ENCODE measurements at places on chromosomes 5 and 9. TPM values are rescaled to one million over a fixed set of nuclear protein-coding genes. Genes with fewer than 3 reads are reported as not detected.

GRCh38 chr5:174796711-174797192 lies 72.4 kb downstream of the MSX2 start:
- DNase-seq, result no peak

GRCh38 chr5:122756264-122756911 lies 18.5 kb upstream of the SNX2 start:
- DNase-seq, result no peak

DNA sequence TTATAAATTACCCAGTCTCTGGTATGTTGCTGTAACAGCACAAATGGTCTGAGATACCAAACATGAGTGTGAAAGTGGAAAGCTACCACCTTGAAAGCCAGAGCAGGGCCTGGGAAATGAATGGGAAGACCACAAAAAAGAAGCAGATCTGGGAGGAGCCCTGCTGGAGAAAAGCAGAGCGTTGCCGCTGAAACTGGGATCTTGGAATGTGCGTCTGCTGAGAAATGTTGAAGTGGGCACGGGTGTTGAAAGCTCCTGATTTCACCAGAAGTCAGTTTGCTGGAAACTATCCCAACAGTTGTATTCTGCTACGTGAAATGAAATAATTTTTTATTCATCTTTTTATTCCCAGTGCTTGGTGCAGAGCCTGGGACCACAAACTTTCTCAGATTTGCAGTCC lies 40.0 kb downstream of the NUDT12 start:
- no peak for DNase-seq

DNA sequence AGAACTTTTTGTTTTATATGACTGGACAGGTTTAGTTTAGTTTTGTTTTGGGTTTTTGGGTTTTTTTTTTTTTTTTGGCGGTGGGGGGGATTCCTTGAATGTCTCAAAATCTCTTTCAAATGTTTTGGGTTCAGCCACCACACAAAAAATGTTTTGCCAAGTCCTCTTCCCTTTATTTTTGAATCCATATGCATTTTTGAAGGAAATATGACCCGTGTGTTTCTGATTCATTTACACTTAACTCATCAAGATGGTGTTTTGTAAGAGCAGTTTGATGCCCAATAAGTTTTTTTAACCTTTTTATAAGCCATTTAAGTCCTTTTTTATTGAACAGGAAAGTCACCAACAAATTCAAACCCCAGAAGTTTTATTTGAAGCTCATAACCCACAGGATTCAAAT lies 209.8 kb downstream of the CWC27 start:
- no peak for DNase-seq

Gene BTNL9
- not detected for total RNA-seq

- DNase-seq, result no peak
Measured at GRCh38 chr9:21154018-21154608, 12.3 kb downstream of the IFNA21 start.

DNA sequence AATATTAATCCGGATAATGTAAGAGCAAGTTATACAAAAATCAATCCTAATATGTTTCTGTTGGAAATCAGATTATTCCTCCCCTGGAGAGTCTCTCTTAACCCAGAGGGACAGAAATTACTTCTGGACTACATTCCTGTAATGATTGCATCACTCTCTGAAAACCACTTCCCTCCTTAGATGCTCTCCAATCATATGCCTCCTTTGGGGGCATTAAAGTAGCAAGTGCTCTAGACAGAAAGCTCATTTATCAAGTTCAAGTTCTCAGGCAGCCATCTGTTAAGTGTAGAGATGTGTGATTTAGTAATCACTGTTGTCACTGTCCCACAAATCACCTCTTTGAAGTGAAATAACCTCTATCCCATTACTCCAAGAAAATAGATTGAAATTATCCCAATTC lies 247.1 kb downstream of the SLCO4C1 start:
- DNase-seq, result no peak

- DNase-seq, result peak; percentile 8
Measured at GRCh38 chr9:69036309-69036708, 757 bp downstream of the FXN start.

GRCh38 chr9:116942593-116943061 lies 255.5 kb downstream of the TRIM32 start:
- no peak for DNase-seq

DNA sequence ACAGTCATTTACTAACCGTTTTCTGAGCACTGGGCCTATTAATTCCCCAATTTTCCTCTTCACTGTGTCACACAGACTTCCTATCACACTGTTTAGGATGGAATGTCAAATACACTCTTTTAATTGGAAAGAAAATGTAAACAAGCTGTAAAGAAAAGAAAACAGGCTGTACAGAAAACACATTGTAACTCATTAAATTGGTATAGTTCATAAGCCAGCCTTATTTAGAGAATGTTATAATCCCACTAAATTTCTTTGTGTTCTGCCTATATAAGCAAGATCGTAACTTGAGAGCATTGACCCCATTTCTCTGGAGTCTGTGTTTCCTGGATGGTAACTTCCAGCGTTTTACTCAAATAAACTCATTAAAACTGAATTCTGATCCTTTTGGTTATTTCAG lies 46.5 kb downstream of the TARS1 start:
- DNase-seq, result no peak

Gene ANKRA2
- 5.5 TPM for total RNA-seq

DNA sequence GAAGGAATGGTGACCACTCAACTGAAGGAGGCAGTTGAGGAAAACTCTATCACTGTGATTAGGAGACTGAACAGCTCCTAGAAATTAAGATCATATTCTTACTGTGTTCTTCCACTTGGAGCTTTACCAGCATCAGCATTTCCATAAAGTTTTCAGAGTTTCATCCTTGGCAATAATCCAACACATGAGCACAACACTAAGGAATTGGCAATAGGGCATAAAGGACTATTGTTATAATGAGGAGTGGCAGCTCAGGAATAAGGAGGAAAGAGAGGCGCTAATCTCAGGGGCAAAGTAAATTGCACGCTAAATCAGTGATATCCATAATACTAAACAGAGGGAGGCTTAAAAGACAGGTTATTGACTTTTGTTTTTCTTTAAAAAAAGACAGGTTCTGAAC lies 338.9 kb downstream of the EFNA5 start:
- no peak for DNase-seq

GRCh38 chr9:15389631-15390030 lies 33.0 kb upstream of the SNAPC3 start:
- no peak for DNase-seq

GRCh38 chr9:436482-436881 lies 221.8 kb downstream of the DOCK8 start:
- DNase-seq, result no peak

DNA sequence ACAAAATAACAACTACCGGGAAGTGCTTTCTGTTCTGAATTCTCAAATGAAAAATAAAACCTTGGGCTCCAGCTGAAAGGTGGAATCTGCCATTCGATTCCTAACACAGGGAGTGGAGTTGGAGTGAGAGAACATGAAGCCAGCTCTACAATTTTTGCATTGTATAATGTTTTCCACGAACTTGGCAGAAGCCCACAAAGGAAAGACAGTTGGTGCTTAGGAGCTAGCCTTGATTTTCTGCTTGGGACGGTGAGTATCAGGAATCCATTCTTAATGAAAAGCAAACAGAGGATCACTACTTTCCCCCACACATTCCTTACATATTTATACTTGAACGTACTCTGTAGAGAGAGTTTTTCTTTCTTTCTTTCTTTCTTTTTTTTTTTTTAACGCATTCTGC lies 74.2 kb upstream of the FBXL7 start:
- DNase-seq, result no peak

Gene EGFLAM
- total RNA-seq, result not detected

Gene DNAJC18
- total RNA-seq, result 26.2 TPM

GRCh38 chr9:19306568-19306967 lies 73.5 kb downstream of the RPS6 start:
- DNase-seq, result no peak

Gene MRRF
- 94.4 TPM for total RNA-seq

DNA sequence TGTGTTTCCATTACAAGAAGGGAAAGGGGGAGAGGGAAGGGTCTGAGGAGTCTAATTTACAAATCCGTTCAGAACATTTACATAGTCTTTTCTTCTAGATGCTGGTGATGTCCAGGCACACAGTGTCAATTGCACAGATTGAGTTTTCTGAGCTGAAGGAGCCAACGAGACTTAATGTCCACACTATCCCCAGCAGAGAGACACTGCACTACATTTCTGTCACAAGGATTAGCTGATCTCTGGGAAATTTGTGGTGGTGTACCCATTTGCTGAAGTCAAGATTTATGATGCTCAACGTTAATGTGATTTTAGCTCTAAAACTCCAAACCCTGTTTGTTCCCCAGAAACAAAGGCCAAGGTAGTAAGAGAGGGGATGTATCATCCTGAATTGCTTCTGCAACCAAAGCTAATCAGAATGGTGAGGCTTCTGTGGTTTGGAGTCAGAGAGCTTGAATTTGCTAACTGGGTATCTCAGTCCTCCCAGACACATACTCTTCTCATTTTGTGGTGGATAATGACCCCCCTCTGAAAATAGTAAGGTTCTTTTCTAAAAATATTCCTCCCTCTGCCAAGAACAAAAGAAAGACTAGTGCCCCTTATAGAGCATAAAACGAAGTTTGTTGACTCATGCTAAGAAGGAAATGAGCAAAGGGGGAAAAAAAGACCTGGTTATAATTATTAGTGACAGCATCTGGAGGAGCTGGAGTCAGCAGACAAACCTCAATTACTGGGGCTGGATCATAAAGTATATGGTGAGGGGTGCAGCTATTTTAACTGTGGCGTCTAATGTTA lies 416.9 kb downstream of the PSAT1 start:
- DNase-seq, result no peak

GRCh38 chr9:2655411-2655901 lies 33.9 kb downstream of the VLDLR start:
- DNase-seq, result no peak

- no peak for DNase-seq
Measured at GRCh38 chr5:181036816-181037364, 3.2 kb upstream of the BTNL9 start.

DNA sequence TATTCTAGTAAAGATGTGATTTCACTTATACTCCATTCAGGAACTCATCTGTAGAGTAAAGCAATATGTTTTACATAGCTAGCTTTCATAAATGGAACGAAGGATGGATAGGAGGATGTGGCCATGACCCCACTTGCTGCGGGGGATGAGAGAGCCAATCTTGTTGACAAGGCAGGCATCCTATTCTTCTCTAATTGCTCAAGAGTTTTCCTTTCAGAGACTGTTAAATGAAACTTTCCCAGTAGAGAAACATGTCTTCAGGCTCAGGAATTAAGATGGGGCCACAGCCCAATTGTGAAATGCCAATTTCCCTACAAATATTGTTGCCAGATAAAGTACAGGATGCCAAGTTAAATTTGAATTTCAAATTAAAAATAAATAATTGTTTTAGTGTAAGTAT lies 196.2 kb upstream of the TUT7 start:
- DNase-seq, result no peak

- no peak for DNase-seq
Measured at GRCh38 chr9:81607593-81608288, 81.6 kb downstream of the TLE1 start.

DNA sequence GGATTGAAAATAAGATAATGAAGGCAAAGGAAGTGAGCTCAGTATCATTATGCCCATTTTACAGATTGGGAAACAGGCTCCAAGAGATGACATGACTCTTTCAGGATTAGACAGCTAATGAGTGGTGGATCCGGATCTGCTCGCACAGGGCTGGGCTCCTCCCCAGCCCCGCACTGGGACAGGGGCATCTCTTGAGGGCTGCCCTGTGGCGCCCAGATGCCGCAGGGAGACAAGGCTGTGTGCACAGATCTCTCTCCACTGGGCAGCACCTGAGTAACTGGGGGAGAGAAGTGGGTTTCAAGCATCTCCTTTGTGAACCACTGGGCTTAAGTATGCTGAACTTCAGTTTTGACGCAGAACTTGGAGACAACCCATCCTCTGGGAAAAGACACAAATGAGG lies 43.9 kb downstream of the ADAMTS2 start:
- no peak for DNase-seq

GRCh38 chr5:149239917-149240316 lies 31.7 kb upstream of the AFAP1L1 start:
- no peak for DNase-seq

- DNase-seq, result no peak
Measured at GRCh38 chr5:111552896-111553295, 40.6 kb upstream of the STARD4 start.

Gene PCDHB10
- not detected for total RNA-seq

Gene TMEM203
- total RNA-seq, result 44.4 TPM

DNA sequence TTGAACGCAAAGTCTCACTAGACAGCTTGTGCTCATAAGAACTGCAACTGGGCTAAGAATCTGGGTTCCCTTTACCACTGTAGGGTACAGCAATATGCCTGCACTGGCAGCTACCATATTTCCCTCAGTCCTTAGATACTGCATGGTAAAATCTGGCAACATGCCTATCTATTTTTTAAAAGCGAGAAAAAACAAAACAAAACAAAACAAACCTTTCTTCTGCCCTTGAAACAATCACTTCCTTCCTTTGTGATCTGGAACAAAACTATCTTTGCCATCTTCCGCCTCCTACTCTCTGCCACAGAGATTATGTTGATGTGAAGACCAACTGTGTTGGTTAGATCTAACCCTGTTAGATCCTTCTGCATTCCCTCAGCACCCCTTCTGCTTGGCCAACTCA lies 242.9 kb downstream of the EBF1 start:
- no peak for DNase-seq

GRCh38 chr5:115639377-115639776 lies 13.5 kb upstream of the TMED7 start:
- no peak for DNase-seq

Gene RICTOR
- 18.0 TPM for total RNA-seq

DNA sequence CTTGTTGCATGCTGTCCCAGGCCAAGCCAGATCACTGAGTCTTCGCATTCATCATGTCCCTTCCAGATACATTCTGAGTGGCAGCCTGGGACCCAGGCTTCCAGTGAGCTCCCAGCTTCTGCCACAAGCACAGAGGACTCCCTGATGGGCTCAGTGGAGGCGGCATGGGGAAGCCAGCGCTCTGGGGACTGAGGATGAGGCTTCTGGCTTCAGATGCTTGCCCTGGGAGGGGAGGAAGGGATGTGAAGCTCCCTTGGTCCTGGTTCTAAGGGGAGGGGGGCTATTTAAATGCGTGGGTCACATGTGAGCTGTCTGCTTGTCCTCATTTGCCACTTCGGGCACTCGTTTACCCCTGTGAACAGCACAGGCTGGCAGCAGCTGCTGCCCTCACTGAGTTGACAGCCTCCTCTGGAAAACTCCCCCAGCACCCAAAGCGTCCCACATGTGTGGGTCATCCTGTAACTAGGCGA lies 174.0 kb downstream of the NR3C1 start:
- no peak for DNase-seq

GRCh38 chr9:1876891-1877496 lies 138.2 kb upstream of the SMARCA2 start:
- no peak for DNase-seq

DNA sequence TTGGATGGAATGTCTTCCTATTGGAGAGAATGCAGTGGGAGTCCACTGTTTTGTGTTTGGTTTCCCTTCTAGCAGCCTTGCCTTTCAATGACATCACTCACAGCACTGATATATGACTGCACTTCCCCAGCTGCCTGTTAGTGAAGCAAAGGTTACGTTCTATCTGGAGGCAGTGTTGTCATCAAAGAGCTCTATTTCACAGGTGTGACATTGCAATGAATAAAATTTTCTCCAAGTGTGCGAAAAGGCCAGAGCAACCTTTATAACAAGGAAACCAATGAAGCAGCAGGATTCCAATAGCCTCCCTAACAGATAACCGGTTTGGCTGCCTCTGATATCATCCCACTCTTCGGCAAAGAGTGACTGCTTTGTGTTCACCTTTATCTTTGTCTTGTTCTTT lies 523.5 kb upstream of the ZNF608 start:
- DNase-seq, result no peak

Gene ENTPD2
- 0.34 TPM for total RNA-seq

- DNase-seq, result no peak
Measured at GRCh38 chr5:58294598-58295305, 165.1 kb downstream of the PLK2 start.
